ENCODE measurements at places on chromosomes 1 and 21. TPM values are rescaled to one million over a fixed set of nuclear protein-coding genes. Genes with fewer than 3 reads are reported as not detected.

DNA sequence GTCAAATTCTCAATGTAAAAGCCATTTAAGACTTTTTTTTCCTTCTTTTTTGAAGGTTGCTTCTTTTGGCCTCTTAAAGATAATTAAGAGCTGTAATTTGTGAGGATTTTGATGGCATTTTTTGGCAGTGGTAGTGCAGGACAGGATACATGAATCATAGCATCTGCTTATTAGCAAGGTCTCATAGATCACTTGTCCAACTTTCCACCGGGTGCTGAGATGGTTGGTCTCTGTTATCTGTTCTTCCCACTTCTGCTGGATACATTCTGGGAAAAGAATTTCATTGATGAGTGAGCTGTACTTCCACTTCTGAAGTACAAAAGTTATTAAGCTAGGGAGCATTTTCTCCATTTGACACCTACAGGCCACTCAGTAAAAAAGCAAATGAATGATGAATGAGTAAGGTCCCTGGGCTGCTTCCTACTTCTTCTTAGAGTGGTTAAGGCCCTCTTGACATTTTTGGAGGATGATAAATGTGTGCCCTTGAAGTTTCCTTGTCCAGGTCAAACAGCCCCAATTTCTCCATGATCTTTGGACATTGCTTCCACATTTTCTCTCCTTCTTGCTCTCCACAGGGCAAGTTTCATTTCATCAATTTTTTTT is 100.6 kb downstream of the ROR1 start:
- DNase-seq: no peak

The HJV gene
- not detected for total RNA-seq

- DNase-seq: no peak
Observed at GRCh38 chr1:50275566-50275965, 147.7 kb downstream of the DMRTA2 start.

DNA sequence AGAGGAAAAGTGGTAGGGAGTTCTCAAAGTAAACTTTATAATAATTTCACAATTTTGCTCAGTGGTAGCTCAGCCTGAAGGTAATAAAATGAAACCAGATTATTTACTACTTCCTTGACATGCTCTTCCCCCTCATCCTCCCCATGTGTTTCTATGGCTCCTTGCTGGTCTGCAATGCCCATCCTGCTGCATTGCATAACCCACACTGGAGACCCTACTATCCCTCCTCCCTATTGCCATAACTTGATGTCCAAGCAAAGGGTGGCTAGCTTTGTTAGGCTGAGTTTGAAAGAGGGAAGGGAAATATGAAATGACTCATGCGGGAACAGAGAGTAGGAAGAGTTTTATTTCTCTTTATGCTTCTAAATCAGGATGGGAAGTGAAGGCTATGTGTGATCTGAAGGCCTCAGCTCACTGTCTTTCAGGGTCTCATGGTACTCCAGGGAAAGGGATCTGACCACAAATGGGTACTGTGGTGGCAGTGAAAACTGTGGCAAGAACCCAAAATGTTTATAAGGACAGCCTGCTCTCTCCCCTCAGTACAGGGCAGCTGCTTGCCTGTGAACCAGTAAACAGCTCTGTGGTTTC is 36.4 kb upstream of the HSD17B7 start:
- no peak for DNase-seq

DNA sequence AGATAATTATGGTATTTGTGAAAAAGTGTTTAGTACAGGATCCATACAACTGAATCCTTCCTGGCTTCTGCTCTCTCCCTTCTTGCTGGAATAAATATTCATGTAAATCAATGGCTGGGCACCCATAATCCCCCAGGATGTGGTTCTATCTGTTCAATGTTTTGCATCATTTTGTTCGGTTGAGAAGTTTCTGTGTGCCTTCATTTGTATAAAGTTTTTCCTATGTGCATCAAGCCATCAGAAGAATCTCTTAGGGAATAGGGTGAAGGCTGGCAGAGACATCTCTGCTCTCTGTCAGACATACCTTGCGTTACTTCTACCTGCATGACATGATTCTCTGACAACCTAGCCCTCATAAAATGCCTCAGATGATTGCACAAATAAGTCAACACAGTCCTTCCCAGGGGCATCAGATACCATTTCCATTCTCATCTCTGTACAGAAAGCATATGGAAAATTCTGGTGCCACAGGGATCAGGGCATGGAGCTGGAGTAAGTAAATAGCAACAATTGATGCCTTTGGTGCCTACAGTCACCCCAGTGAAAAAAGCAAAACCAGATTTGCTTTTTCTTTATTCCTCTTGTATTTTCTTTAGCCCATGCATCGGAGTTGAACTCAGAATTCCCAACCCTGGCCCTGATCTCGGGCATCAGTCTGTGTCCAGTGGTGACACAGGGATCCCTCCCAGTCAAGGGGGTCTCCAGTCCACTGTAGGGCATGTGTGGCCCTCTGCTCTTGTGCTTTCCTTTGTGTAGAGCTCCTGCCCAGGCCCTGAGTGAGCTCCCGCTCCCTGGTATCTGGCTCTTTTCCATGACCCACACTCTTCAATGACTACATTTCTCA is 39.7 kb upstream of the ATP1A1 start:
- DNase-seq: no peak

DNA sequence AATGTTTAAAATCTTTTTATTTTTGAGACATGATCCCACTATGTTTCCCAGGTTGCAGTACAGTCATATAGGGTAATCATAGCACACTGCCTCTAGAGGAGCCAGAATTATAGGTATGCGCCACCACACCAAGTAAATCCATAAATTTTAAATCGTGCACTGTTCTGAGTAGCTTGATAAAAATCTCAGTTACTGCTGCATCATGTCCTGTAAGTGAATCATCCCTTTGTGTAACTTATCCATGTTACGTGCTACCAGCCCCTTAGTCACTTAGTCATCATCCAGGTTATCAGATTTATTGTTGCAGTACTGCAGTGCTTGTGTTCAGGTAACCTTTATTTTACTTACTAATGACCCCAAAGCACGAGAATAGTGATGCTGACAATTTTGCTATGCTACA is 1770.9 kb downstream of the BRINP3 start:
- DNase-seq: no peak

DNA sequence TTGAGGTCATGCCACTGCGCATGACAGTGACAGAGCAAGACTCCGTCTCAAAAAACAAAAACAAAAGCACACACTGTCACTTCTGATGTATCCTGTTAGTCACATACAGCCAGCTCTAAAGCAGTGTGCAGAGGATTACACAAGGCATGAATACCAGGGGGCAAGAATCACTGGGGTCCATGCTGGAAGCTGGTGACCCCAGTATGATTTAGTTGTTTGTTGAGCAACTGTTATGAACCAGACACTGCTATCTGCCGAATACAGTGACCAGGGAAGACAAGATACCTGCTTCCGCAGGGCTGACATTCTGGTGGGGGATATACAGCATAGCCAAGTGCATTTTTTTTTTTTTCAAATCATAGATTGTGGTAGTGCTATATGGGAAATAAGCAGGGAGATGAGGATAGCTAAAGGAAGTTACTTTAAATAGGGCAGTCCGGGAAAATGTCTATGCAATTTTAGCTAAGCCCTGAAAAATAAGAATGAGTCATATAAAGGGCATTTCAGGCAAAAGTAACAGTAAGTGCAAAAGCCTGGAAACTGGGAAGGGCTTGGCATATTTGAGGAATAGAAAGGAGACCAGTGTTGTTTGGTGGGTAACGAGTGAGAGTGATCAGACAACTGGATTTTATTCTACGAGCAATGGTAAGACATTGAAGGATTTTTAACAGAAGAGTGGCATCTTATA is 69.7 kb downstream of the ADSS2 start:
- no peak for DNase-seq

- no peak for DNase-seq
Observed at GRCh38 chr21:16085421-16085820, 355.6 kb downstream of the USP25 start.

The CFHR1 gene
- total RNA-seq: not detected

DNA sequence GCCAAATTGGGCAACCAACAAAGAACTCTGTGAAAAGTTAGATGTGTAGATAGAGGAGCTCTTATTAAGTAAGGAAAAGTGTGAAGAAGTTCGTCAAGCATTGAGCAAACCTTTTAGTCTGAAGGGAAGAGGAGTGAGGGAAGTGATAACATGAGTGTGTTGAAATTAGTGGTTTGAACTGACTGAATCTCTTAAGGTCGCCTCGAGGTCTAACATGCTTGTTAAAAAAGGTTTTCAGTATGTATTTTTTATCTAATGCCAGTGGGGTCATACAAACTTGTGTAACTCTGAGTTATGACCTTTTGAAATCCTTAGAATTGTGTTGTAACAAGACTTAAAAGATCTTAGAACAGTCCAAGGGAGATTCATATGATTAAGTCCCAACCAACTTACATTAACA is 34.1 kb downstream of the SOAT1 start:
- no peak for DNase-seq

- DNase-seq: no peak
Observed at GRCh38 chr1:147167365-147167764, 4.9 kb downstream of the PRKAB2 start.
